ENCODE measurements at places on chromosomes 11 and 22.

- DNase-seq, result no peak
Measured at GRCh38 chr22:36470994-36471331, 10.5 kb downstream of the TXN2 start.

DNA sequence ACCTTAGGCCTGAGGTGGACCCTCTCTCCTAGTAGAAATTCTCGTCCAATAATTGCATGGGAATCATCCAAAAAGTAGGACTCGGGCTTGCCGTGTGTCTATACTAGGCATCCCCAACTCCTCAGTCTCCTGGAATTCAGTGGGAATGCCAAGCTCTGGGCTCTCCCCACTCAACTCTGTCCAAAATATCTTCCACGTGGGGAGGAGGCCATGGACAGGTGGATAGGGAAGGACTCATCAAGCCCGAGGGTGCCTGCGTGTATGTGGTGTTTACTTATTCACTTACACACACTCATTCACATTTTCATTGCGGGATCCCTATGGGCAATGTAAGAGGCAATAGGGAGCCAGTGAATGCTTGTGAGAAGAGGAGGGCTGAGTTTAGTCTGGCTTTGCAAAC is 383.3 kb downstream of the MN1 start:
- no peak for DNase-seq

DNA sequence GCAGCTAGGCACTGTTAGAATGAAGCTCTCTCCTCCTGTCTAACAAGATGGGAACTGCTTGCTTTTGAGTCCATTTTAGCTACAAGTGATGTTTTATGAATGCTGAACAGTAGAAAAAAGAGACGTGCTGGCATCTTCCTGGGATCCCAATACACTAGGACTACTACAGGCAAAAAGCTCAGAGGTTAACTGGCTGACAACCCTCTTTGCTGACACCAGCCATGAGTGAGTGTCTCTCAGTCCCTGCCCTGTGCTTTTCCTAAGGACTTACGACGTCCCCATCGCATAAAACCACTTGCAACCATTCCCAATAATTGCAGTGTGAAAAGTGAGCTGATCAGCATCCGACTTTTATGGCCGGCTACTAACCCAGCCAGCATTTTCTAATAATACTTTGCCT is 213.5 kb downstream of the NTM start:
- DNase-seq, result no peak

DNA sequence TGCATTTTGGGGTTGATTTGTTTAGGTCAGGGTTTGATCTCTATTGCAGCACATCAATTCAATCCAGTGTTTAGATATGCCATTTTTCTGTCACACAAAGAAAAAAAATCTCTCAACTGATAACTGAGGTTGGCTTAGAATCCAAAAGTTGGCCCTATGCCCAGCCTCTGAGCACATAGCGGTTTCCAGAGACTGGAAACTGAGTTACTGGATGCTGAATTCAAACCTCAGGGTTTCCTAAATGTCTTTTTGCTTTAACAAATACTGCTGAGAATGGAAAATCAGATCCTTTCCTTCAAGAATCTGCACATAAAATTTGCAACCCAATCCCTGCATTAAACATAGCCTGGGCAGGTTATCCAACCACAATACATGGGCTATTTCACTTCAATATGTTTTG is 4.0 kb downstream of the P4HA3 start:
- DNase-seq, result no peak

- no peak for DNase-seq
Measured at GRCh38 chr22:49958366-49958921, 2.1 kb upstream of the PIM3 start.

- no peak for DNase-seq
Measured at GRCh38 chr11:60570970-60571369, 55.8 kb downstream of the MS4A13 start.

GRCh38 chr11:17606233-17607082 is 59.4 kb downstream of the OTOG start:
- DNase-seq, result no peak

DNA sequence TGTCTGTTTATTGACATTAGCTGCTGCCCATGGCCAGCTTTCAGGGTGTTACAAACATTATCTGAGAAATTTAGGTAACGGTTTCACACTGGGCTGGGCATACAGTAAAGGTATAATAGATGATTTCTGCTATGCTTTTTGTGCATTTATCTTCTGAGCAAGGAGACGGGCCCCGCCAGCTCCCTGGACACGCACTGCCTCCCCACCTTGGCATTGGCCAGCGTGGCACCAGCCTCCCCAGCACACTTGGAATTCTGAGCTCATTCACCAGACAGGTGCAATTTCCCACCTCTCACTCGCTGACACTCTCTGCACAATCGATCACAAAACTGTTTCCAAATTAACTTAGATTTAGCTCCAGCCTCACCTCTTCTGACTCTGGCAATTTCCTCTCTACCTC is 222.8 kb downstream of the CEP164 start:
- no peak for DNase-seq

DNA sequence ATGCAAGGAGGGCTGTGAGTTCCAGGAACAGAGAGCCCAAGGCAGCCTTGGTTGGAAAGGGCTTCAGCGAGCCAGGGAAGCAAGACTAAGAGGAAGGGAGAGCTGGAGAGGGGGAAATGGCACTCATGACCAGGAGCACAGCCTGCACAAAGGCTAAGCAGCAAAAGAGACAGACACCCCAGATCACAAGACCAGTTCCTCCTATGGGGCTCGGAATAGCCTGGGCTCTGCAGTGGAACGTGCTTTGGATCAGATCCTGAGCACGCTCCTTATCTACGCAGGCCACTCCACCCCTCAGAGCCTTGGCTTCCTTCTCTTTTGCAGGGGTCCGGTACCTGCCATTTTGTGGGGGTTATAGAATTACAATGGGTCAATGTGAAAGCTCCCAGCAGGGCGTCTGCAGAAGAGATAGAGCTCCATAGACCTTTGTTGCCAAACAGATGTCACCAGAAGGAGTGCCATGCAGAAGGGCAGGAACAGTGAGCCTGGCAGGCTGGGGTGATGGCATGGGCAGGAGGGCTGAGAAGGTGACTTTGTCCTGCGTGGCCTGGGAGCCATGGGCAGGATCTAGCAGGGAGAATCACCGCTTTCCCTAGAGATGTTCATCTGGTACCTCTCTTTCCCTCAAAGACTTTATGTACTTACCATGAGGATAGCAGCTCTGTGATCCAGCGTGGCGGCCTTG is 33.8 kb downstream of the ZC3H7B start:
- DNase-seq, result no peak

DNA sequence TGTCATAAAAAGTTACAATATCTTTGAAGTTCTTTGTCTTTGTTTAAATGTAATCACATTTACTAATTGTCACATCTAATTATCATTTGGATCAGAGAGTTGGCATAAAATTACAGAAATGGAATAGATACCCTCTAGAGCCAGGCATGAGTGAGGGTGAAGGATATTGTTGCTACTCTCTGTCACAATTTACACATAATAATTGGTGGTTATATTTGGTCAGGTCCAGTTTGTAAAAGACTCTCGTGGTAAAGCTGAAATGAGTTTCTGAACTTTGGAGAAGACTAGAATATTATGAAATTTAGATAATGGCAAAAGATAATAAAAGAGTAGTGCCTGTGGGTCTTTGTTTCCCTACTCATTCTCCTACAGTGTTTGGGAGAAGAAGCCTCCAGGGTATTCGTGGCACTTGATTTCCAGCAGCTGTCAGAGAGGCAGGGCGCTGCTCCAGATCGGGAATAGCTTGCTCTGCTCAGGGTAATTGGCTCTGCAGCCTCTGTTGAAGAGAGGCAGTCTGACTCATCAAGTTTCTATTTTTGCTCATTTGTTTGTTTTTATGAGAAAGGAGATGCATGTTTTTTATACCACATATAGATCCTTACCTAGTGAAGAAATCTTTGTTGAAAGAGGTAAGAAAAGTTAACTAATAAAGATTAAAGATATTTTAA is 349.9 kb downstream of the CNTN5 start:
- DNase-seq, result no peak

All from stimulated activated CD8-positive, alpha-beta memory T cell treated with anti-CD3 and anti-CD28 coated beads, Interleukin-4, amount 100 ng/mL, for 4 hours (primary cell).